ENCODE measurements at places on chromosomes 13 and 19.

- DNase-seq: peak; percentile 10
Measured at GRCh38 chr13:53254500-53254899, 225.9 kb downstream of the OLFM4 start.

DNA sequence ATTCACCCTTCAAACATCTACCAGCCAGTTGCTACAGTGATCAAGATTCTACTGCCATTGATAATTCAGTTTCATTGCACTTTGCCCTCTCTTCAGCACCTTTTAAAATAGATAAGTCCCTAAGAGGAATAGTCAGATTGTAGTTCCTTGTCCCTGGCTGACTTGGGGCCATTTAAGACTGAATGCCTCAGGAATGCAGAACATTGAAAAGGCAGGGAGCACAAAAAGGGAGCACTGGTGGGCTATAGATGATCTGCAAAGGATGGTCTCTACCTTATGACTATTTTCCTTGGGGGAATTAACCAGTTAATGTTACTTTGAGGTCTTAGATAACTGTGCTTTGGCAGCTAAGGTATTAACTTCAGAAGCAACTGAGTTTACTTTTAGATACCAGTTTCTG, 46.9 kb downstream of the GPALPP1 start:
- DNase-seq: no peak

- DNase-seq: no peak
Measured at GRCh38 chr13:110485604-110486003, 75.9 kb downstream of the RAB20 start.

DNA sequence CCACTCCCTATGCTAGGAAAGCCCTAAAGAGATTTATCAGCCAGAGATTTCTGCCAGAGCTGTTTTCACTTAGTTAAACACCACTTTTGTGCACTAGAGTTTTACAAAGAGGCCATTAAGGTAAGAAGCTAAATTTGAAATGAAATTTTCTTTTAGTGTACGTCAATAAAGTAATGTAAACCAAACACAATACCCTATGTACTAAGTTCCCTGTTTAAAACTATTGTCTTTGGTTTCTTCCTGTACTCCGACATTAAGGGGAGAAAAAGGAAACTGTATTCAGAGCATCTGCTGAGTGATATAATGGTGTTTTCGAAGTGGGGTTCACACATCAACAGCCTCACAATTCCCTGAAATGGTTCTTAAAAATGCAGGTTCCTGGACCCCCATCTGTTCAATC, 40.7 kb upstream of the STARD13 start:
- DNase-seq: no peak

- DNase-seq: no peak
Measured at GRCh38 chr13:79678100-79678499, 197.1 kb downstream of the NDFIP2 start.

DNA sequence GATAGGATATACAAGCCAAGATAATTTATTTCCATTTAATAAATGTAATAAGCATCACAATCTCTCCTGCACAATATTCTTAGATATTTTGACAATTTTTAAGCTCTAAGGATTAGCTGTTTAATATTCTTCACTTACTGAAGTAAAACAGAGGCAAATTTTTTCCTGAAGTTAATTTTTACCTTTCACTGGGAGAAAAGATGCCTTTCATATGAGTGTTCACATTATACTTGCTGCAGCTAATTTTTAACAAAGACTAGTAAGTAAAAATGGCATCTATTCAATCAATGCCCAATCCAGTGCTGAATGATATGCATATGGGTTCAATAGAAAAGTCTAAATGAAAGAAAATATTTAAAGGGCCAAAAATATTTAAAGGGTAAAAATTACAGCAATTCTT, 377.2 kb upstream of the GPC6 start:
- no peak for DNase-seq
